ENCODE measurements at places on chromosomes 2 and 18.

GRCh38 chr2:240810621-240811020 lies 9.4 kb downstream of the KIF1A start:
- no peak for DNase-seq

DNA sequence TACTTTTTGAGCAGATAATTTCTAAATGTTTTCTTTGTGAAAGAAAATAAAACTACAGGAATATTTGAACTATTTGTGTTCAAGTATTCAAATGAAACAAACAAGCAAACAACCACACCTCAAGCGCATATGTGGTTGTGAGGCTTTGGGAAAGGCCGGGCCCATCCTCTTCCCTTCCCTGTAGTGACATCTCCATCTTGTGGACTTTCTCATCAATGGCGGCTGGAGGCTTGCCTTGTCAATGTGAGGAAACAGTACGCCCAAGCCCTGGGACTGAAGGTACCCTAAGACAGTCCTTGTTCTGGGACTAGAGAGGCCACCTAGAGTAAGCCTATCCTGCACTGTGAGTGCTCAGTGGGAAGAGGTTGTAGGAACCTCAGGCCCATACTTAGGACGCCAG lies 166.8 kb downstream of the TPGS2 start:
- no peak for DNase-seq

GRCh38 chr18:46097431-46097800 lies 680 bp downstream of the ATP5F1A start:
- no peak for DNase-seq

DNA sequence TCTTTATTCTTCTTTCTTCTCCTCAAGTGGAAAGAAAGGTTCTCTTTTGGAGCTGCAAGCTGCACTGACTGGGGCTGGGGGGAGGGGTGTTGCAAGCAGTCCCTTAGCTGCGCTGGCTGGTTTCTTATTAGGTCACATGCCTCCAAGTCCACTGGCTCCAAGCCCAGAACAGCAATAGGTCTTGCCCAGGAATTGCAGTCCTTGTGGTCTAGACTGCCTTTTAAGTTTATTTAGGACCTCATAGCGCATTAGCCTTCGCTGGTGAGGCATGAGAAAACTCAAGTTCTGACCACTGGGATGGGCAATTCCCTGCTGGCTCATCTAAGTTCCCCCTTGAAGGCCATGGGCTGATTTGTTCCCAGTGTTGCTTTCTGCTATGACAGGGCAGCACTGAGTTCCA lies 138.6 kb upstream of the SCN7A start:
- DNase-seq, result peak; percentile 98

- DNase-seq, result no peak
These were observed 63.8 kb upstream of the PPP1CB start for GRCh38 chr2:28687640-28688385.
